ENCODE measurements at places on chromosomes 4 and X.

- no peak for DNase-seq
Observed at GRCh38 chr4:21192367-21192766, 492.1 kb downstream of the PACRGL start.

GRCh38 chrX:40152173-40152711, 54.5 kb upstream of the BCOR start:
- DNase-seq: peak; percentile 57

- DNase-seq: no peak
Observed at GRCh38 chrX:76183289-76184049, 10.6 kb downstream of the PBDC1 start.

DNA sequence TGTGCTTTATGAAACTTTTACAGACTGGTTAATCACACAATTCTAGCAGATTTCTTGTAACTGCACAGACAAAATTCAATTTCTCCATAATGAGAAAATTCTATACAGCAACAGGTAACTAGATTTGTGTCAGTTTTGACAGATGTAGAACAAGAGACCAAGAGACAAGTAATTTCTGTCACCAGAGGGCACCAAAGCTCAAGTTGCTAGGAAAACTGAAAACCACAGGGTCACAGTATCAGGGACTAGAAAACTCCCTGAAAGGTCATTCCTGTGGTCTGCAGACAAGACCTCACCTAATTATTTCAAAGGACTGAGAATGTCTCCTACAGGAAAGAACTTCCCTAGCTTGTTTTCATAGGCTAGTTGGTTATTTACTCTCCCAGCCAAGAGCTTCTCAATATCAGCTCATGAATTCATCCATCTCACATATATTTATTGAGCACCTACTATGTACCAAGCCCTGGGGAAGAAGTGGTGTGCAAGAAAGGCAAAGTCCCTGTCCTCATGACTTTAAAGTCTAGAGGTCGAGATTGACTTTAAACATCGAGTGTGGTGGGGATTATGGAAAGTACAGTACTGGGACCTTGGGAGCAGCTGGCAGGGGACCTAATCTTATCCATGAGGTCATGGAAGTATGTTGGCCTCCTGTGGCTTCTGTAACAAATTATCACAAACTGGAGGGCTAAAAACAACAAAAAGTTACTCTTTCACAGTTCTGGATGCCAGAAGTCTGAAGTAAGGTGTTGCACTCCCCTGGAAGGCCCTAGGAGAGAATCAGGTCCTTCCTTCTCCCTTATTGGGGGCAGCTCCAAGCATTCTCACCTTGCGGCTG, 47.8 kb upstream of the SETD7 start:
- no peak for DNase-seq

GRCh38 chr4:7462509-7462971, 27.8 kb upstream of the PSAPL1 start:
- DNase-seq: no peak

GRCh38 chr4:183163135-183163534, 64.1 kb downstream of the WWC2 start:
- no peak for DNase-seq
